ENCODE measurements at places on chromosomes 2 and 18. TPM values are rescaled to one million over a fixed set of nuclear protein-coding genes. Genes with fewer than 3 reads are reported as not detected.

- DNase-seq, result no peak
Observed at GRCh38 chr2:186919296-186919695, 70.3 kb upstream of the ZSWIM2 start.

DNA sequence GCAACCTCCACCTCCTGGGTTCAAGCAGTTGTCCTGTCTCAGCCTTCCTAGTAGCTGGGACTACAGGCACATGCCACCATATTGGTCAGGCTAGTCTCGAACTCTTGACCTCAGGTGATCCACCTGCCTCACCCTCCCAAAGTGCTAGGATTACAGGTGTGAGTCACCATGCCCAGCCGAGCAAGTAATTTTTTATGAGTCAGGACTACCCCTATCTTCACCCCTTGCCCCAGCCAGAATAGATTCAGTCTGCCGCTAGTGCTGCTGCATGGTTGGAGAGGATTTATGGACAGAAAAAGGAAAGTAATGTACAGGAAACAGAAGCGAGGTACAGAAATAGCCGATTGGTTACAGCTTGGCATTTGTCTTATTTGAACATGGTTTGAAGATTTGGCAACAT lies 48.9 kb downstream of the BMPR2 start:
- DNase-seq, result no peak

- DNase-seq, result no peak
Observed at GRCh38 chr2:14180333-14180732, 452.2 kb upstream of the LRATD1 start.

GRCh38 chr2:158174495-158174894 lies 72.8 kb downstream of the UPP2 start:
- no peak for DNase-seq

ITSN2 gene
- polyA plus RNA-seq, result 108 TPM

DNA sequence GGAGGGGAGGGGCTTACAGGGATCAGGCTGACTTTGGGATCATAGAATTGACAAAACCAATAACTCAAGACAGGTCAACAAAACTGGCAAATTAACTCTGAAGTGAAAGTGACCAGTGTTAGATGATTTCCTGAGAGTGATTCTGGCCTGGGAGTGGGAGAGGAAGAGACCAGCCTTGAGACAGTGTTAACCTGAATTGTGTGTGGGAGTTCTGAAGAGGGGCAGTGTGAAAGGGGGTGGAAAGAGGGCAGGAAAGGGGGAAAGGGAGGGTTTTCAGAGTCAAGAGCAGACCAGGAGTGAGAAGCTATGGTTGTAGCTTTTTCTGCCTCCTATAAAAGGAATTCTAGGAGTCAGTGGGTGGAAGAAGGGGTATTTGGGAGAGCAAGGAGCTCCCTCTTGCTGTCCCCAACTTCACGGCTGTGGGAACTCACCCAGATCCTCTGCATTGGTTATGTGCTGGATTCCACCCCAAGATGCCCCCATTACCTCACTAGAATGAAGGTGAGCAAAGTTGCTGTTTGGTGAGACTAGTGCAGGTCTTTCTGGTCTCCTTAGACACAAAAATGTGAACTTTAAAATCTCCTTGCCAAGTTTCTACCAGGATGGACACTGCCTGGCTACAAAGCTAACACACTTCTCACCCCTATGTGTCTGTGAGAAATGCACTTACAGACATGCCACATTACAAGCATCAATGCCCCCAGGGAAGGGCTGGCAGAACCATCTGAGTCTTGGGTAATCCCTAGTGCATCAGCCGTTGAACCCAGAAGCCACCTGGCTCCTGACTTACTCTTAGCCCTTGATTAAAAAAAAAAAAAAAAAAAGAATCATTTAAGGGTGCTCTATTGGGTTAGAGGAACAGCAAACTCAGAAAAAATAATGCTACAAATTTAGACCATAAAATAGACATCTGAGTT lies 61.6 kb downstream of the BMP10 start:
- peak; percentile 69 for DNase-seq

DNA sequence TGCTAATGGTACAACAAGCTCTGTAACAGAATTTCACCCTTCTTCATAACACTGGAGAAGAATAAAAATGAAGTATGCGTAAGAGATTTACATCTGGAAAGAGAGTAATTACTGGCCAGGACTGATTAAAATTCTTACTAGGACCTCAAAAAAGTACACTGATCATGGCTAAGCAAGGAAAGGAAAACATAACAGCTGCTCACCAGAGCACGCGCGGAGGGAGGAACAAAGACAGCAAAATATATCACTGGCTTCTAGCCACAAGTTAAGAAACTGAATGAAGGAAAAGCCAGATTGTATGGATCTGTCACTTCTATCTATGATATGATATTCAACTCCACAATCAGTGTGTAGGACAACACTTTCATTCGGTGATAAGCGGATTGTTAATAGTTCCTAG lies 15.6 kb upstream of the CYTIP start:
- no peak for DNase-seq

DNA sequence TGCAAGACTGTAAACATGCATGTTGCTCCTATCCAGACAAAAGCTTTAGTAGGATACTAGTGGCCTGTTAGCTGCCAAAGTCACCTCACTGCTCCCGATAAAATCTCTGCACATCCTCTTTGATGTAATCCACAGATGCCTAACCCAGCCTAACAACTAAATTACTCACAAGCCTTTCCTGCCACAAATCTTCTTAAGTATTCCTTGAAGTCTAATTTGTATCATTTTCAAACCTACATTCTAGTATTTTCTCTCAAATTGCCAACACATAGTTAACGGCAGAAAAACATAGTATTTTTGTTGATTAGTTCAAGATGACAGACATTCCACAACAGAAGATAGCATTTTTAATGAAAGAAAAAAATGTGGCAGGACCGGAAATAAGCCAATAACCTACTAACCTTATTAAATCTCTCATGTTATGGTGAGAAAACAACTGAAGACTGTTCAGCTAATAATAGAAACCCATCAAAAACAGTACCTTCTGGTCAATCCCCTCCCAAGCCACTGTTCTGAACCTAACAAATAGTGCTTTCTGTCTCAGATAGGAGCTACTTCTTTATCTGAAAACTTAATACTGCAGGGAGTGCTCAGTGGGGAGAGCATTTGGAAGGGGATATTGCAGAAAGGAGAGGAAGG lies at the start of gene MPP4:
TSS of gene MPP4 (minus strand) at position 57 of the 639 bp plus-strand sequence. CDS start 4,690 bp downstream, outside the sequence.
- no peak for DNase-seq

TMEM37 gene
- polyA plus RNA-seq, result not detected

- DNase-seq, result no peak
Observed at GRCh38 chr2:135948642-135949355, 36.6 kb downstream of the DARS1 start.

DNA sequence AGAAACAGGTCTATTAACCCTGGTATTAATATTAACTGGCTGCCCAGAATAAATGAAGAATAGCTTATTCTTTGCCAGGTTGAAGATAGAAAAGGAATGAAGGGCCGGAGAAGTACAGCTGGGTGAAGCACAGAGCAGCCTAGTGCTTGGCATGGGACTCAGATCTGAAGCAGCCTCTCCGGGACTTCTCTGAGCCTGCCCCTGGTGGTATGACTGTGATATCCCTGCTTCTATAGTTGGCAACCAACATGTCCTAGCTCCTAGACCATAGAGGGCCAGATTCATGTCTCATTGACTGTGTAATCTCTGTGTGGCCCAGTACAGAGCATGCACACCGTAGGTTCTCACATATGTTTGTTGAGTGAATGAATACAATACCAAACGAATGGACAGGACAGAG lies 107.8 kb downstream of the MSH2 start:
- DNase-seq, result no peak

GRCh38 chr2:189614585-189614984 lies 34.0 kb upstream of the SLC40A1 start:
- no peak for DNase-seq

GRCh38 chr2:172639823-172640222 lies 83.9 kb downstream of the PDK1 start:
- DNase-seq, result no peak

GRCh38 chr2:42105330-42106256 lies 57.8 kb downstream of the PKDCC start:
- DNase-seq, result peak; percentile 87

C1QL2 gene
- polyA plus RNA-seq, result not detected

DNA sequence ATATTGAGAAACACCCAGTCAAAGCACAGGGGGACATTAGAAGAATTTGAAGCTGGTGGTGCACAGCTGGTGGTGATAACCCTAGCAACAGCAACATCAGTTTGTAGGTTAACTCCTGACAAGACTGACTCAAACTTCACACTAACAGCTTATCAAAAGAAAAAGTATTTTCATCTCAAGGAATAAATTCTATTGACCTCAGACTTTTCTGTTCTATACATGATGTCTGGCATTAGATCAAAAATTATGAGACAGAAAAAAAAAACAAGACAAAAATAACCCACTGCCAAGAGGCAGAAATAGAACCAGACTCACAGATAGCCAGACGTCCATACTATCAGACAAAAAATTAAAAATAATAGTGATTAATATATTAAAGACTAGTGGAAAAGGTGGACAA lies 126.1 kb downstream of the COL6A3 start:
- no peak for DNase-seq

DNA sequence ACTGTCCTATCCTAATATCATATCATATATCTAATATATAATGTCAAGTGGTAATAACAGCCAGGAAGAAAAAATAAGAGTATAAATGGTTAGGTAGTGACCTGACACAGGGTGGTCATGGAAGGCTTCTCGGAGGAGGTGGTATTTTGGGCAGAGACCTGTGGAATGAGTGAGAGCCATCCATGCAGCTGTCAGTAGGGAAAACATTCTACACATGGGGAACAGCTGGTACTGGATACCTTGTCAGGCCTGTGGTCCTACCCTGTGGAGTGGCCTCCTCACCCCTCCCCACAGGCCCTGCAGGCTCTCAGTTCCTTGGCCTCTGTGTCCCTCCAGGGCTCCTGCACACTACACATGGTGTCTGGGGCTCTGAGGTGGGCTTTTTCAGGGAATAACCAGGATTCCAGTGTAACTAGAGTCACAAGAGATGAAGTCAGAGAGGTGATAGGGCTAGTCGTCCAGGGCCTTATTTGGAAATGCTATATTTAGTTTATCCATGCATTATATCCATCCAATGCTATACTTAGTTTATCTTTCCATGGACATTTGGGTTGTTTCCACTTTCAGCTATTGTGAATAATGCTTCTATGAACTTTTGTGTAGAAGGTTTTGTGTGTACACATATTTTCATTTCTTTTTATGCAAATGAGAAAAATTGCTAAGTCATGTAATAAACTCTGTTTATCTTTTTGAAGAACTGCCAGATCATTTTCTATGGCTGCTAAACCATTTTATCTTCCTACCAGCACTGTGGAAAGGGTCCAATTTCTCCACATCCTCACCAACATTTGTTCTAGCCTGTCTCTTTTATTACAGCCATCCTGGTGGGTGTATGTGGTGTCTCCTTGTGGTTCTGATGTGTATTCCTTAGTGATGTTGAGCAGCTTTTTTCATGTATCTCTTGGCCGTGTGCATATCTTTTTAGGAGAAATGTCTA lies 75.6 kb downstream of the TPGS2 start:
- DNase-seq, result no peak

DNA sequence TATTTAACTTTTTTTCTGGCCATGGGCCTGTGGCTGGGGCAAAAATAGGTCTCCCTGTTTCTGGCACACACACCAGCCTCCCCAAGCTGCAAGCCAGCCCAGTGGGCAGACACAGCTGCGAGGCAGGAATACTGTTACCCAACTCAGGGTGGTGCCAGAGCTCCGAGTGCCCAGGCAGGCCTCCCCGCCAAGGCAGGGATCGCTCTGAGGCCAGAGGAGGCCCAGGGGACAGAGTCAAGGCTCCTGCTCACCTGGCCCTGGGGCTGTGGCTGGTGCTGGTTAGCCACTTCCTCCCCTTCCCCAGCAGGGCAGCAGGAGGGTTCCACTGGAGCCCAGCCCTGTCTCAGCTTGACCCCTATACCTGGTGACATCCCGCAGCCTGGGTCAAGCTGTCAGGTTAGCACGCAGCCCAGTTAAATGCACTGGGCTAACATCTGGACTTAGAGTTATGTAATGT lies 67.1 kb upstream of the EPAS1 start:
- DNase-seq, result no peak

BMP10 gene
- not detected for polyA plus RNA-seq

- DNase-seq, result no peak
Observed at GRCh38 chr18:62981566-62981965, 266.2 kb downstream of the PHLPP1 start.

GRCh38 chr2:119574108-119574815 lies 30.0 kb downstream of the CFAP221 start:
- DNase-seq, result no peak

- DNase-seq, result no peak
Observed at GRCh38 chr2:145649061-145649460, 1129.1 kb upstream of the ZEB2 start.

RNU2-63P gene
- polyA plus RNA-seq, result not detected

GRCh38 chr18:2686349-2686968 lies 30.9 kb downstream of the SMCHD1 start:
- DNase-seq, result no peak

- DNase-seq, result no peak
Observed at GRCh38 chr18:79117385-79117784, 48.2 kb downstream of the ATP9B start.

DTNA gene
- polyA plus RNA-seq, result not detected

- no peak for DNase-seq
Observed at GRCh38 chr18:11119959-11120587, 29.3 kb downstream of the PIEZO2 start.

- DNase-seq, result no peak
Observed at GRCh38 chr2:42905341-42906110, 113.1 kb upstream of the HAAO start.

PRSS56 gene
- not detected for polyA plus RNA-seq

GRCh38 chr2:113240150-113240914 lies 38.4 kb downstream of the PAX8 start:
- no peak for DNase-seq

DNA sequence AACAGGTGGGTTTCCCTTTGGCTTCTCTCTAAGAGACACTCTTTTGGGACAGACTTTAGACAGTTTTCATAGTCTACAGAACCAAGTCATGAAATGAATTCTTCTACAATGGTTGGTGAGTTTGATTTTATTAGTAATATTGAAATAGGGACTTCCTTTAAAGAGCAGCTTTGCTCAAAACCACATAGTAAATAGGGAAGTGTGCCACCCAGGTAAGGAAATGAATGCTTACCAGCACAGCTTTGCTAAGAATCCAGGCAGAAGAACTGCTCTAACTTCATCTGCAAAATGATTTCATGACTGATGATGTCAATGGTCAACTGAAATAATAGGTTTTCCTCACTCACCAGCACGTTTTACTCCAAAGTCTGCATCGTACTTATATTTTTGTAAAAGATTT lies 89.2 kb downstream of the NYAP2 start:
- DNase-seq, result no peak

- DNase-seq, result no peak
Observed at GRCh38 chr2:191615596-191615995, 62.3 kb upstream of the NABP1 start.

DNA sequence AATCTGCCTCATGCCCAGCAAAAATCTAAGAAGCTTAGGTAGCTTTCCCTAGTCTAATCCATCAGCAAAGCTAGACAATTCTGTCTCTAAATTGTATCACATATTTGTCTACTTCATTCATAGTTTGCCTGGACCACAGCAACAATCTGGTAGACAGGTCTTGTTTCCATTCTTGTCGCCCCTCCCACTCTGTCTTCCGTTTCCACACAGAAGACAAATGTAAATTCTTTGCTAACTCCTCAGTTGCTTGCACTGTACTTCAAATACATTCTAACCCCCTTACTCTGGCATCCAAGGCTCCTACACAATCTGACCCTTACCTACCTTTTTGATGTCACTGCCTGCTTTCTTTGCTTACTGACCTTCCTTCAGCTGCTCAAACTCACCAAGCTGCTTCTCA lies 40.1 kb downstream of the THUMPD2 start:
- DNase-seq, result no peak

- no peak for DNase-seq
Observed at GRCh38 chr2:11835403-11835802, 89.0 kb downstream of the LPIN1 start.
